ENCODE measurements at places on chromosomes 5 and 9.

DNA sequence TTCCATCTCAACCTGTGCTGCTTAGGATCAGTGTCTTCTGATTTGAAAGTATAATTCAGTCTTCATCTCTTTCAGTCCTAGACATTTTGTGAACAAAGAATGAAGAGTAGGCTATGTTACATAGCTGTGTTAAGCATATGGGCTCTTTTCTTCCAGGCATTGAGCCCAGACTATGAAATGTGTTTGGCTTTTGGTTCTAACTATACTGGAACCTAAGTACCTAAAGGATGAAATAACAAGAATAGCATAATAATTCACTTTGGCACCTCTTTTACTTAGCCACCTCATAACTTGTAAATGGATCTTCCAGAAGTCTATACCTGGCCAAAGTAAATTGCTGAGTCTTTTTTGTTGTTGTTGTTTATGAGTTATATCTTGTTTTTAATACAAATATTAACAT is 71.4 kb downstream of the SLF1 start:
- DNase-seq = no peak

GRCh38 chr5:14032918-14033317 is 88.4 kb upstream of the DNAH5 start:
- no peak for DNase-seq

DNA sequence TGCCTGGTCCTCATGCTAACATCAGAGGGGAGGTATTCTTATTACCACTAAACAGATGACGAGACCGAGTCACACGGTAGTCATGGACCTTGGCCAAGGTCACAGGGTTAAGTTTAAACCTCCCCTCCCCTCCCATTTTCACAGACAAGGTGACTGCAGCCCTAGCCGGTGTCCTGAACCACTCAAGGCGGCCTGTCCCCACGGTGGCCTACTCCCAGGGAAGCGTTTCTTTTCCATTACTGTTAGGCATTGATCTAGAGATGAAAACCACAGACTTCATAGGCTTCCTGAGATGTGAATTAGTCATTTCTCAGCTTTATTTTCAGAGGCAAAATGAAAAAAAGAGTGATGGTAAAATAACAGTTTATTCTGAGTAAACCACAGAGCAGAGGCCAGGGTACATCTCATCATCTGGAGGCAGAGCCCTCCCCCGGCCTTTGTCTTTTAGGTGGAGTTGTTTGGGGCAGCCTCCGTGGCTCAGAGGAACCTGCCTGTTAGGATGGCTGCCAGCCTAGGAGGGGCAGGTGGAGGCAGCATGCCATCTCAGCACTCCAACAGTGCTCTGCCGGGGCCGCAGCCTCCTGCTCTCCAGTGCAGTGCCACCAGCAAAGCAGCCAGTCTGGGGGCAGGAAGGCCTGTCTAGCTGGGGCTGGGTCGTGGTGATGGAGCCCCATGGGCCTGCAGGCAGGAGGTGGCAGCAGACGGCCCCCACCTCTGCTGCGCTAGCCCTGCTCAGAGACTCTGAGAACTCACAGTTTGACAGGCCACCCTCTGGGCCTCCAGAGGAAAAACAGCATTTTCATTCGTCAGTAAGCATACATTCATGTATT is 71.2 kb downstream of the RAPGEF1 start:
- DNase-seq = peak; percentile 68

DNA sequence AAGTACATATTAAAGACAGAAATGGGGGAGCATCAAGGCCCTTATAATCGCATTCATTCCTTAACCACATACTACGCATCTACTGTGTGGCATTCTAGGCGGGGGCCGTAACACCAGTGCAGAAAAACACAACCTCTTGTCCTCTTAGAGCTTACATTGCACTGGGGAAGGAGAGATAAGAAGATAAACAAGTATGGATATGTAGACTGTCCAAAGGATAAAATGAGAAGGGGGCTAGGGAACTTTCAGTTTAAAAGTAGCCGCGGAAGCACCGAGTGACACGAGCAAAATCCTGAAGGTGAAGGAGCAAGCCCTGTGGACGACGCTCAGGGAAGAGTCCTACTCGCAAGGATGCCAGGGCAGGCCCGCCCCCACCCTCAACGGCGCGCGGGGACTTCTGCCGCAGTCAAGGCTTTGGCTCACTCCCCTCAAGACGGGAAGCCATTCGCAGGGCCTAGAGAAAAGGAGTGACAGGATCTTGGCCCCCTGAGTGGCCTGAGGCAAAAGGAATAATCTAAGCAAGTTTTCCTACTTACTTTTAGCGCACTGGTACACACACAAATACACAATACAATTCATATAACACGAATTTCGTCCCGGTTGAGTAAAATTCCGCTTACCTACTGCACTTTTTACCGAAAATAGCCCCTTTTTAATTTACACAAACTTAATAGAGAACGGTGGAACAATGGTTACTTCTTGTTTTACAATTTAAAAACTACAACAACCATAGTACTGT is 1.3 kb upstream of the NIPBL start:
- DNase-seq = no peak

- no peak for DNase-seq
These were observed 76.9 kb downstream of the TSSK1B start for GRCh38 chr5:113357696-113358476.

GRCh38 chr9:87324613-87325194 is 173.0 kb upstream of the DAPK1 start:
- DNase-seq = no peak

GRCh38 chr5:15215056-15215455 is 284.9 kb upstream of the FBXL7 start:
- no peak for DNase-seq

DNA sequence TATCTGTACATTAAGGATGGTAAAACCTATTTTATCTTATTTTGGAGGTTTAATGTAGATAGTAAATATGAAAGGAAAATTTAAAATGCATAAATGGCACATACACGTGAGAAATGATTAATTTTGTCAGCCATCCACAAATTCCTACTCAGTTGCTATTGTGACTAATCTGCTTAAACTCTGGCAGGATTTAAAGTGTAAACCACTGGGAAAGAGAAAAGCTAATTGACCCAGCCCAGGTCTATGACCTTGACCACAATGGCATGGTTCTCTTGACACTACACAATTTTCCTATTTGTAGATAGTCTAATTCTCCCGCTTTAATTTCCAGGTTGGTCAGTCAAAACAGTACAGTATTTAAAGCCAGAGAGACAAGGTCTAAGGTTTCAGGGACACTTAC is 459.0 kb upstream of the KLF4 start:
- no peak for DNase-seq

- DNase-seq = no peak
These were observed 470 bp downstream of the HBEGF start for GRCh38 chr5:140345919-140346347.

- no peak for DNase-seq
These were observed 184.2 kb downstream of the ATPSCKMT start for GRCh38 chr5:10065428-10066000.

GRCh38 chr5:160448886-160449285 is 27.2 kb downstream of the PTTG1 start:
- DNase-seq = no peak

DNA sequence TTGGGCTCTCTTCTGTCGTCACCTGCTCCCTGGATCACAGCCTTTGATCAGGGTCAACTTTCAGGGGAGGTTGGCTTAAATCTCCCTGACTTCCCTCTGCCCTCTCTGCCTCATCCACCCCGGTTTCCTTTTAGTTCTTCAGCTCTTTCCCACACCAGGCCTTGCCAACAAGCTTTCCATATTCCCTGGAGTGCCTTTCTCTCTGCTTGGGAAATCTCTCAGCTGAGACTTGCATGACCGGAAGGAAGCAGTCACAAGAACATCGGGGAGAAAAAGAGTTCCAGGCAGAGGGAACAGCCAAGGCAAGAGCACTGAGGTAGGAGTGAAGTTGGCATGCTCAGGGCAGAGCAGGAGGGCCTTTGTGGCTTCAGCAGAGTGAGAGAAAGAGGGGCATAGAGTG is 88.4 kb upstream of the HSPA9 start:
- DNase-seq = no peak

DNA sequence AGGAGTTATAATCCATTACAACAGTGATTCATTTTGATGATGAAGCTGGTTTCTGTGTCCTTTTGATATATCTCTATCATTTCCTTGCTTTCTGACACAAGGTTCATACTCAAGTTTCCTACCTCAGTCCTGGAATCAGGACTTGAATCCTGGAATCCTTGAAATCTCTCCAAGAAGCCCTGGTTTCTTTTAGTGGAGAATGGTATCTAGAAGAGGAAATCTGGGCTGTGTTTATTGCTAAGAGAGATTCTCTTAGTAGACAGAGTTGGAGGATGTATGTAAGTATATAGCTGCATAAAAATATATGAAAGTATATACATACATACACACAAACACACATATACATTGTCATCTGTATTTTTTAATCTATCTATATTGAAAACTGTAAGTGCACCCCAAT is 114.4 kb downstream of the GCNT1 start:
- no peak for DNase-seq

GRCh38 chr9:97591535-97591934 is 41.6 kb downstream of the TSTD2 start:
- DNase-seq = no peak

DNA sequence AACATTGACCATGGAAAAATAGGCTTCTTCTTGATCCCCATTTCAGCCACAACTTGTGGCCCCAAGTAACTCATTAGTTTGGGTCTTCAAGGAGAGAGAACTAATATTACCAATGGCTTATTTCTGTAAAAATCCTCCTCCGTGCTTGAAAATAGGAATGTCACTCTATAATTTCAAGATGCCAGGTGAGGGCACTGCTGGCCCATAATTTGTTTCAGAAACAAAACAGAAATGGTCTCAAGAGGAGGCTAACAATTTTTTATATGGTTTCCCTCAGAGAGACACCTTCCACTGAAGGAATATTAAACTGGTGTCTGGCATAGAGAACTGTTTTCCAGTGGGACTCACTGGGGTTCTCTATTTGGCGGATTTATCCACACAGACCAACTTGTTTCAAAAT is 437.0 kb upstream of the TRPC7 start:
- no peak for DNase-seq

GRCh38 chr9:6805532-6805931 is 47.8 kb downstream of the KDM4C start:
- no peak for DNase-seq

- no peak for DNase-seq
These were observed 328.8 kb upstream of the BRINP1 start for GRCh38 chr9:119697996-119698395.

DNA sequence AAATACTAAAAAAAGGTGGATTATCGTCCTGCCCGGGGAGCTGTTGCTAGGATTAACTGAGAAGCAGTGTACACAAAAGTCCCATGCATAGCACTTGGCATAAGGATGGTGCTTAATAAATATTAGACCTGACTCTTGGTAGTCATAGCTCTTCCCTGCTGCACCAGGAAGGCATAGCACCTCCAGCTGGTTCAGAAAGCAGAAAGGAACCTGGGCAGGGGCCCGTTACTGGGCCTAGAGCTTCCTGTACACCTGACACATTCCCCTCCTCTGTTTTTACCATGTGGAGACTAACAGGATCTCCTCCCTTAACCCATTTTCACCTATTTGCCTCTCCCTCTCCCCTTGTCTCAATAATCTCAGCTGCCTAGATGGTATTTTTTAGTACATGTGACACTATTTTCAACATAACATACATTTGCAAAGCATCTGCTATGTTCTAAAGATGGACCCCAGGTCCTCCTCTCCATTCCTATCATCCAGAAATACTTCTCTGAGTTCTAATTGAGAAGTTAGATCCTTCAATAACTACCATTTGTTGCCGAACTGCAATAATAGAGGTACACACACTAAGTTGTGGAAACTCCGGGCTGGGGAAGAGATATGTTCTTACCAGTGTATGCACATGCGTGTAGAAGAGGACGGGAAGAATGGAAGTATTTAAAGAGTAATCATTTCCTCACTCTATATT is 3.2 kb upstream of the ANP32B start:
- no peak for DNase-seq

DNA sequence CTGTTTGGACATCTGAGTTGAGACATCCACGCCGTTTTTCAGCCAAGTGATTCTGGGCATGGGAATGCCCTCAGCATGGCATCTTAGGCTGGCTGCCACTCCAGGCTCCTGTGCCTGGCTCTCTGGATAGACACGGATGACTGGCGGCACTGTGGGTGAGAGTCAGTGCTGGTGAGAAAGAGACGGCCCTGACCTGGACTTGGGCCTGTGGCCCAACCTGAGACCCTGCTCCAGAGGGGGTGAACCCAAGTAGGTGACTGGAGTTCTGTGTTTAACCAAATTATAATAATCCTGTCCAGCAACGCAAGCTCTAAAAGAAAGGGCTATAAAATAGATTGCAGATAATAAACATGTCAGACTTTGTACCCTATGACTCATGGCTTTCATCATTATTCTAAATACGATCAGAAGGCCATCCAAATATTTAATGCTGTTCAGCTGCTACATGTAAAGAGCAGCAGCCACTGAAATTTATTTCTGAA is 173.9 kb downstream of the HSPA4 start:
- no peak for DNase-seq

DNA sequence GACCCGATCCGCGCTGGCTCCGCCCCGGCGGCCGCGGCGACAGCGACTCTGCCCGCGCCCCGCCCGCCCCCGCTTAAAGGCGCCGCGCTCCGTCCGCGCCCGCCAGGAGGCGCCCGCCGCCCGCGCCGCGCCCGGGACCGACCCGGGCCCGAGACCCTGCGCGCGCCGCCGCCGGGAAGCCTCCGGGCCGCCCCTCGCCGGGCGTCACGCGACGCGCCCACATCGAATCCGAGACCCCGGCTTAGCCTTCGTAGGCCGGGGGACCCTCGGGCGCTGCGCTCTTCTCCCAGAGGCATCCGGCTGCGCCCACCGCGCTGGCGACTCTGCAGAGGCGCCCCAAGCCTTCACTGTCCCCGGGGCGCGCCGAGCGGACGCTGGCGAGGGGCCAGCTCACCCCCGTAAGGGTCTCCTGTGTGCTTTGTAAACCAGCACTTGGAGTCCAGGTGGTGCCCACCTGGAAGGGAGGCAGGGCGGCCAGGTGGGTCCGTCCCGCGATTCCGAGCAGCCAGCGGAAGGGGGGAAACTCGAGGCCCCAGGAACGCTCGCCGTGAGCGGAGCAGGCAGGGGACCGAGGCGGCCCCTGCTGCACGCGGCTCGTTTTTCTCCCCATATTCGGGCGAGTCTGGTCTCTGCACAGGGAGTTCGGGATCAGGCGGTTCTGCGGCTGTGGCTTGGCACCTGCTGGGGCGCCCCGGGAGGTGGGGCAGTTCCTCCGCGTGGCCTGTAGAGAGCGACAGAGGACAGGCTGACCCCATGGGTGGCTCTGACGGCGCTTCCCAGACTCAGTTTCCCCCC is 423 bp upstream of the ABCA2 start:
- DNase-seq = peak; percentile 65

GRCh38 chr9:89375191-89375760 is 57.0 kb downstream of the SECISBP2 start:
- DNase-seq = peak; percentile 38

All from activated T-helper 2 cell treated with anti-CD3 and anti-CD28 coated beads, Interferon-gamma antibody, Interleukin-2, Interleukin-4, amounts not matched to agents 10 μg/mL and 5 μg/mL and 100 μg/mL, durations not matched to agents 14 hours and 24 hours and 36 hours (primary cell).